HFFc6 (cell line): ENCODE measurements at places on chromosomes 3 and 15. TPM values are rescaled to one million over a fixed set of nuclear protein-coding genes. Genes with fewer than 3 reads are reported as not detected.

KBTBD13 gene
- total RNA-seq, result not detected in 3 replicates

ZNF502 gene
- 0.12 to 0.69 TPM (median 0.33 TPM) in 3 replicates for total RNA-seq

CCR3 gene
- not detected in 3 replicates for total RNA-seq

PYGO1 gene
- 9.0 to 10.9 TPM (median 10.1 TPM) in 3 replicates for total RNA-seq

CCNDBP1 gene
- total RNA-seq, result 50.9 and 59.0 TPM in 2 replicates

CLDND1 gene
- total RNA-seq, result 41.4 to 45.4 TPM (median 43.1 TPM) in 3 replicates

ANKUB1 gene
- not detected in 3 replicates for total RNA-seq

TEX9 gene
- 0.81 to 2.4 TPM (median 1.4 TPM) in 3 replicates for total RNA-seq

CTXN2 gene
- not detected in 2 replicates for total RNA-seq

FANCD2OS gene
- not detected in 3 replicates for total RNA-seq

FHIT gene
- total RNA-seq, result 0.23 TPM in 1 of 2 replicates, not detected in the other

CERS3 gene
- total RNA-seq, result not detected in 3 replicates

TRPM1 gene
- total RNA-seq, result 0.18 TPM in 1 of 2 replicates, not detected in the other

STARD9 gene
- 2.0 to 2.5 TPM (median 2.2 TPM) in 3 replicates for total RNA-seq

POLR2M gene
- 69.2 and 74.0 TPM in 2 replicates for total RNA-seq

INSYN1 gene
- 0.31 and 1.6 TPM in 2 replicates for total RNA-seq

GOLGA6L10 gene
- total RNA-seq, result 0.54 and 0.68 TPM in 2 replicates

CIB2 gene
- 0.85 to 1.8 TPM (median 1.4 TPM) in 3 replicates for total RNA-seq

AQR gene
- 29.7 to 30.0 TPM (median 29.8 TPM) in 3 replicates for total RNA-seq

CD96 gene
- total RNA-seq, result not detected in 3 replicates

UCN2 gene
- 3.6 to 5.7 TPM (median 4.5 TPM) in 3 replicates for total RNA-seq

CHDH gene
- not detected in 3 replicates for total RNA-seq

BFSP2 gene
- not detected in 2 replicates for total RNA-seq

EFCAB12 gene
- total RNA-seq, result 0.07 to 0.11 TPM in 2 of 3 replicates, not detected in the other

ERICH6 gene
- total RNA-seq, result 0.18 TPM in 1 of 2 replicates, not detected in the other

TRIM71 gene
- not detected in 3 replicates for total RNA-seq

TTC23 gene
- 9.6 to 17.2 TPM (median 13.2 TPM) in 3 replicates for total RNA-seq

CEP19 gene
- 2.0 to 2.6 TPM (median 2.1 TPM) in 3 replicates for total RNA-seq

GOLGA6L7 gene
- total RNA-seq, result not detected in 3 replicates

THBS1 gene
- total RNA-seq, result 7,869 to 9,130 TPM (median 8,274 TPM) in 3 replicates

PRTG gene
- 0.29 to 1.2 TPM (median 0.42 TPM) in 3 replicates for total RNA-seq

DPPA2 gene
- not detected in 2 replicates for total RNA-seq

CHRFAM7A gene
- not detected in 2 replicates for total RNA-seq

CASR gene
- total RNA-seq, result not detected in 3 replicates

LINGO1 gene
- total RNA-seq, result 0.09 TPM in 1 of 3 replicates, not detected in the others

APBA2 gene
- 5.7 to 6.5 TPM (median 6.0 TPM) in 3 replicates for total RNA-seq

TPRG1 gene
- not detected in 3 replicates for total RNA-seq

PLA2G4E gene
- total RNA-seq, result not detected in 3 replicates
